ENCODE measurements at places on chromosomes 5 and 9.

- H3K27me3 ChIP-seq = no peaks in the 10 kb centered on the region
- H3K4me3 ChIP-seq = no peak overlapping the region
- H3K36me3 ChIP-seq = no peaks in the 10 kb centered on the region
- H3K4me1 ChIP-seq = no peaks in the 10 kb centered on the region
- H3K27ac ChIP-seq = no peak overlapping the region
Observed at GRCh38 chr5:31232273-31232888, 38.9 kb downstream of the CDH6 start.

- H3K4me3 ChIP-seq = no peak overlapping the region
- no peak overlapping the region for H3K27ac ChIP-seq
- H3K27me3 ChIP-seq = no peaks in the 10 kb centered on the region
- no peaks in the 10 kb centered on the region for H3K36me3 ChIP-seq
- H3K4me1 ChIP-seq = no peaks in the 10 kb centered on the region
Observed at GRCh38 chr9:106622164-106622487, 240.8 kb upstream of the ZNF462 start.

DNA sequence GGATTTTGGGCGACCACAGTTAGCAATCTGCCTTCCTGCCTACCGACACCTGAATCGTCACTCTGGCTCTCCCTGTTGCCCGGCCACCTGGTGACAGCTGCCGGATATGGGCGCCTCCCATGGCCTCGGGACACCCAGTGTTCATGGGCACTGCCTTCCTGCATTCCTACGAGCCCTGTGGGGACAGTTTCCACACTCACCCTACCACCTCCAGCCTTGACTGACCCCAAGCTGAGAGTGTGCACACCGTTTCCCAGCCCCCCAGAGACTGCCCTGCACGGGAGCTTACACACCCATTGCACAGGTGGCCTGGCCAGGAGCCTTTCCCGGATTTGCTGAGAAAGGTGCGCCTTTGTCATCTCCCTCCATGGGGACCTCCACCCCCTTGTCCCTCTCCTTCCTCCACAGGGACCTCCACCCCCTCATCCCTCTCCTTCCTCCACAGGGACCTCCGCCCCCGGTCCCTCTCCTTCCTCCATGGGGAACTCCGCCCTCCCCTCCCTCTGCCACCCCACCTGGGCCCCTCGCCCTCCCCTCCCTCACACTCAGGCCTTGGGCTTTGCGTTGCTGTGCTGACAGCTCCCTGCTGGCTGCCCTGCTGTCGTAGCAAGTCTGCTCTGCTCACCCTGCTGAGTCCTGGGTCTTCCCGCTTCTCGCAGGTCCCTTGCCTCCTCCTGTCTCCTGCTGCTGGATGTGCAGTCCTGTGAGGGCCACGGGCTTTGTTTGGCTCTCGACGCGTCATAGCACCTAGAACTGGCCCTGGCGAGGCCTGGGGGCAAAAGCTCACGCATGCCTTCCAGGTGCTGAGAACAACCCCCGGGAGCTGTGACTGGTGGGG lies 48.4 kb downstream of the MRPL36 start:
- no peak overlapping the region for H3K4me3 ChIP-seq
- H3K4me1 ChIP-seq = no peaks in the 10 kb centered on the region
- H3K27ac ChIP-seq = no peak overlapping the region
- H3K36me3 ChIP-seq = peaks cover 4% of the 10 kb centered on the region
- no peak for DNase-seq
- H3K27me3 ChIP-seq = peaks cover 29% of the 10 kb centered on the region

DNA sequence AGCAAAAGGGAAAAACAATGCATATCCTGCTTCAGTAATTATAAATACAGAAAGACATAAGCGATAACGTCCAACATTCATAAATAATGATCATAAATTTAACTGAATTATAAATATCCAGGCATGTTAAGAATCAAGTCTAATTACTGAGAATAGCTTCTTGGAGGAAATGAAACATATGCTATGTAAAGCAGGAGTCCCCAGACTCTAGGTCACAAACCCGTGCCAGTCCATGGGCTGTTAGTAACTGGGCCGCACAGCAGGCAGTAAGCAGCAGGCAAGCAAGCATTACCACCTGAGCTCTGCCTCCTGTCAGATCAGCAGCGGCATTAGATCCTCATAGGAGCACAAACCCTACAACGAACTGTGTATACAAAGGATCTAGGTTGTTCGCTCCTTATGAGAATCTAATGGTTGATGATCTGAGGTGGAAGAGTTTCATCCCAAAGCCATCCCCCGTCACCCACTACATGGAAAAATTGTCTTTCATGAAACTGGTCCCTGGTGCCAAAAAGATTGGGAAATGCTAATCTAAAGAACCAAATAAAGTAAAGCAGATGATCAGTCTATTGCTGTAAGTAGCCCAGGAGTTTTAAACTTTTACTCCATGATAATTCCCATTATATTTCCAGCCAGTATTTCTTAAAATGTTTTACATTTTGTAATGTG lies 50.4 kb downstream of the CERT1 start:
- no peak overlapping the region for H3K4me3 ChIP-seq
- H3K27me3 ChIP-seq = no peaks in the 10 kb centered on the region
- no peak for DNase-seq
- H3K4me1 ChIP-seq = peaks cover 37% of the 10 kb centered on the region

GRCh38 chr5:1732238-1732941 lies 67.2 kb downstream of the MRPL36 start:
- no peak overlapping the region for H3K27ac ChIP-seq
- H3K36me3 ChIP-seq = peaks cover 3% of the 10 kb centered on the region
- H3K27me3 ChIP-seq = peaks cover 85% of the 10 kb centered on the region
- no peaks in the 10 kb centered on the region for H3K4me1 ChIP-seq

Data from effector memory CD8-positive, alpha-beta T cell (primary cell).